ENCODE measurements at places on chromosomes 16 and 17. TPM values are rescaled to one million over a fixed set of nuclear protein-coding genes. Genes with fewer than 3 reads are reported as not detected.
A peak's percentile ranks its signal among the peaks of the same experiment; 100 is the strongest.

JMJD6 gene
- 35.8 TPM for total RNA-seq

ABCA9 gene
- total RNA-seq = 15.1 TPM

TP53TG3C gene
- not detected for total RNA-seq

OR1G1 gene
- total RNA-seq = not detected

GRCh38 chr17:35906926-35907637, 23.5 kb downstream of the RDM1 start:
- no peak for DNase-seq

GRCh38 chr16:85915125-85915845, 16.3 kb downstream of the IRF8 start:
- DNase-seq = peak; percentile 55

DNA sequence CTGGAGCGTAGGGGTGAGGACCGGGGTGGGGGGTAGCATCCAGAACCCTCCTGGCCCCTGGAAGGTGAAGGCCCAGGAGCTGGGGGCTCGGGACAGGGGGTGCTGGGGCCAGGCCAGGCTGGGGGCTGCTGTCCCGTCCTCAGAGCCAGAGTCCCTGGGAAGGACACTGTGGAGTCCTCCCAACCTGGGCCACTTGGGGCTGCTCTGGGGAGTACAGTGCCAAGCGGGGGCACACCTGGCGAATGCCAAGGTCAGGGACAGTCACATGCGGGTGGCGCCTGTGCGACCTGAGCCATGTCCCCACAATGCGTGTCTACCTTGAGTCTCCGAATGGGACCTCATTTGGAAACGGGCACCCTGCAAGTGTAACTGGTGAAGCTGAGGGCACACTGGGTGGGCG, 1.2 kb upstream of the PERCC1 start:
- no peak for DNase-seq

DNA sequence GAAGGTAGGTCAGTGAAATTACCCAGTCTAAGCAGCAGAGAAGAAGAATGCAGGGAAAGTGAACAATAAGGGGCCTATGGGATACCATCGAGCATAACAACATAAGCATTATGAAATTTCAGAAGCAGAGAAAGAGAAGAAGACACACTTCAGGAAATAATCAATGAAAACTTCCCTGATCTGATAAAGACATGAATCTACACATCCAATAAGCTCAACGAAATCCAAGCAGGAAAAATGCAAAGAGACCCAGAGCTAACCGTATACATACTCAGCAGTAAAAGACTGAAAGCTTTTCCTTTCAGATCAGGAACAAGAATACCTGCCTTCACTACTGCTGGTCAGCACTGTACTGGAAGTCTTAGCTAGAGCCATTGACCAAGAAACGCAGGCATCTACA, 38.6 kb downstream of the WDR45B start:
- no peak for DNase-seq

DNA sequence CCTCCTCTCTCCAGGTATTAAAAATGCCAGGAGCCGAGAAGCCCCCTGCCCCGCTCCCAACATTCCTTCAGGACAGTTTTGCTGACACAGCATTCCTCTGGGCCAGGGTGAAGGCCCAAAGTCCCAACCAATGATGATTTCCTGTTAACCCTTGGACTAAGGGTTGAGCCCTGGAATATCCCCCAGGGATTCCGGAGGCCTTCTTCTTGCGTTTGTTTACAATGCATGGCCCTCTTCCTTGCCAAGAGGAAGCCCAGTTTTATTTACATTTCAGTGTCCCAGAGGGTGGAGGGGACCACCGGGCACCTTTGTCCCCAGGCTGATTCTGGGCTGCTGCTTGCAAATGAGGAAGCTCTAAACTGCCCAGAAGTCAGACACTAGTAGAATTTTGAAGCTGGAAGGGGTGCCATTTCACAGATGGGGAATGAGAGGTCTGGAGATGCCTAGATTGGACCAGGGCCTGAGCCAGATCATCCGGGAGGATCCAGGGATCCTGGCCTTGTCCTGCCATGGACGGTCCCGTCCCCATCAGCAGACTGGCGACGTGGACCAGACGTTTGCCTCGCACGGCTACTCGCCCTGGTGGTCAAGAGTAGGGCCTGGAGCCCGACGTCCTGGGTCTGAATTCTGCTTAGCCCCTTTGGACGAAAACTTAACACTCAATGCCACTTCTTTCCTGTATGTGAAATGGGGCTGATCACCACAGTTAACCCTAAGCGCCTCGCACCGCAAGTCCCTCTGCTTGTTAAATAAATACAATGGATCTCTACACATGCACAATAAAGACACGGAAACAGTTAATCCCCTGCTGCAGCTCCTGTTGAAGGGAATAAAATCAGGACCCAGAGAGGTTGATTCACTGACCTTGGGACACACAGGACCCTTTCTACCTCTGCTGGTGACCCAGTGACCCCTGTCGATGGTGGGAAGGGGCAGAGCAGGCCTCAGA, 55.6 kb upstream of the CIBAR2 start:
- DNase-seq = no peak

DNA sequence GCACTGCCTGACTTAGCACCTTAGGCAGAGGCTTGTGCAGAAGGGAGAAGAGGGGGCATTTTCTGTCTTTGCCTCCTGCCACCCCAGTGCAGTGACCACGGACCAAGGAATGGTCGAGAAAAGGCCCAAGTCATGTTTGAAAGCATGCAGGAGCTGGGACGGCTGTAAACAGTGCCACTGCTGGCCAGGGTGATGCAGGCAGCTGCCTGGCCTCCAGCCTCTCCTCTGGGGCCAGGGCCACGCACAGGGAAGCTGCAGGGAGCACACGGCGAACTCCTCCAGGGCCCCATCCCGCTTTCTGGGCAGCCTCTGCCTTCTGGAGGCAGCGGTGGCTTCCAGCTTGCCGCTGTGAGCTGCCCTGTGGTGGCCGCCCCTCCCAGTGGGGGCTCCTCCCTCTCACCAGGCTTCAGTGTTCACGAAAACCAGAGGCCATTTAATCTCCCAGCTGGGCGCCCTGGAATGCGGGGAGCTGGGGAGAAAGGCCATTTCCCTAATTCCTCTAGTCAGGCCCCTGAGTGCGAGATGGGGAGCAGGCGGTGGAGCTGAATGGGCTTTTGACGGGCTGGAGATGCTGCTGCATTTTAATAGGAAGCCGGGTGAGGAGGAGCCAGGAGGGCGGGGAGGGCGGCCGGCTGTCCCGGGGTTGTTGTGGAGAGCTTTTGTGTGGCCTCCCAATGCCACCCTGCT, 28.7 kb upstream of the DNAI2 start:
- no peak for DNase-seq
